ENCODE measurements at places on chromosomes 5 and 9. TPM values are rescaled to one million over a fixed set of nuclear protein-coding genes. Genes with fewer than 3 reads are reported as not detected.

The FBP1 gene
- total RNA-seq: 6.8 TPM

The NEURL1B gene
- total RNA-seq: 0.32 TPM

The APBA1 gene
- 1.6 TPM for total RNA-seq

The ZNF454 gene
- total RNA-seq: 0.97 TPM

The BNC2 gene
- 6.5 TPM for total RNA-seq

The MEIKIN gene
- not detected for total RNA-seq

The CAVIN4 gene
- total RNA-seq: 0.65 TPM

The KIF12 gene
- total RNA-seq: under 0.01 TPM

The EQTN gene
- total RNA-seq: not detected

The WDR31 gene
- total RNA-seq: 0.46 TPM

The ZNF366 gene
- 0.97 TPM for total RNA-seq

The RNF183 gene
- not detected for total RNA-seq

The PTGER4 gene
- total RNA-seq: 56.5 TPM

The GBGT1 gene
- total RNA-seq: 13.6 TPM

The ABLIM3 gene
- total RNA-seq: 8.8 TPM

The LIFR gene
- 51.5 TPM for total RNA-seq

The IFNA2 gene
- total RNA-seq: not detected

The HRCT1 gene
- 0.76 TPM for total RNA-seq

The SPATA31C1 gene
- not detected for total RNA-seq

The RFESD gene
- total RNA-seq: 1.3 TPM

The INPP5E gene
- 5.0 TPM for total RNA-seq

The GPR21 gene
- 0.32 TPM for total RNA-seq

The ZFP2 gene
- 0.65 TPM for total RNA-seq

The ITK gene
- not detected for total RNA-seq

The F12 gene
- 1.7 TPM for total RNA-seq

The IDNK gene
- 2.9 TPM for total RNA-seq

The LCN15 gene
- total RNA-seq: not detected

The OR1B1 gene
- total RNA-seq: not detected

The SPINK5 gene
- not detected for total RNA-seq

The UBE2QL1 gene
- under 0.01 TPM for total RNA-seq

The ECM2 gene
- 0.32 TPM for total RNA-seq

The IER5L gene
- 10.7 TPM for total RNA-seq

The N4BP3 gene
- 28.1 TPM for total RNA-seq

The ZCCHC7 gene
- total RNA-seq: 17.2 TPM

The PCDHA11 gene
- total RNA-seq: under 0.01 TPM

The ELOVL7 gene
- 0.61 TPM for total RNA-seq

The EGFLAM gene
- total RNA-seq: 1.9 TPM

The IGIP gene
- 3.3 TPM for total RNA-seq

The LPAR1 gene
- total RNA-seq: 0.32 TPM

The SPINK6 gene
- not detected for total RNA-seq

Measured in epithelial cell of umbilical artery (primary cell).